ENCODE measurements at places on chromosomes 13 and 19.

GRCh38 chr13:105240371-105240770 lies 1295.1 kb downstream of the EFNB2 start:
- no peak for DNase-seq

DNA sequence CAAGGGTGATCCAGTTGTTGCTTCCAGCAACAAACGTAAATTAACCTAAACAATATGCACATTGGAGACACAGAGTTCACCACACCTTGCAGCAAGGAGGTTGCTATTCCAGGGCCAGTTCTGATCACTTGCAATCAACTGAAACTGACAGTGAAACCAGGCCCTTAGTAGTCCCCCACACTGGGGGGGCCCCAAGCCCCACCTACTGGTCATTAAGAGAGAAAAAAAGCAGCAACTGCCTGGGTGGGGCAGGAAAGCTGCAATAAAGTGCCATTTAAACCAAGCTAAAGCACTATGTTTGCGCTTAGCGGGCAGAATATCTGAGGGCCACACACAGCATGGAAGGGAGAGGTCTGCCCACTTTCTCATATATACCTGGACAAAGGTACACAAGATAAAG lies 51.5 kb downstream of the ATP7B start:
- DNase-seq: no peak

DNA sequence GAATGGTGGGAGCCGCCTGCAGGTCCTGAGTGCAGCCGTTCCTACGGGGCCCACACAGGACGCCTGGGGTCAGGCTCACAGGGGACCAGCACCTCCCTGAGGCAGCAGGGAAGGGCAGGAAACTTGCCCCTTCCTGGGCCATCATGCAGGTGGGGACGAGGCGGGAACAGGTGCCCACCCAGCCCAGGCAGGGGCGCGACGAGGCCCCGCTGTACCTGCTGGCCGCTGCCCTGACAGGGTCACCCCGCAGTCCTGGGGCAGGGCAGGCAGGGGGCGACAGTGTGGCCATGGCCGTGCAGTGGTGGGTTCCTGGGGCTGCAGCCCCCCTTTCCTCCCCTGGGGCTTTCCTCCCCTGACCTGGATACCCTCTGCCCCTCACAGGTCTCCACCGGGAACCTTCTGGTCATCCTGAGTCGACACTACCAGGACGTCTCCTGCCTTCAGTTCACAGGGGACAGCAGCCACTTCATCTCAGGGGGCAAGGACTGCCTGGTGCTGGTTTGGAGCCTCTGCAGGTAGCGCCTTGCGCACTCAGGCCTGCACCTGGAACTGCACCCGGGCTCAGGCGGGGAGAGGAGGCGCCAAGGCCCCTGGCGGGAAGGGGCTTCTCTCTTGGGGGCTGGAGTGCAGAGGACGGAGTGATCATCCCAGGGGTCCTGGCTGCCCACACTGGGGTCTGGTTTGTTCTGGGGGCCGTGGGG lies 5.4 kb downstream of the WDR18 start:
- DNase-seq: no peak

DNA sequence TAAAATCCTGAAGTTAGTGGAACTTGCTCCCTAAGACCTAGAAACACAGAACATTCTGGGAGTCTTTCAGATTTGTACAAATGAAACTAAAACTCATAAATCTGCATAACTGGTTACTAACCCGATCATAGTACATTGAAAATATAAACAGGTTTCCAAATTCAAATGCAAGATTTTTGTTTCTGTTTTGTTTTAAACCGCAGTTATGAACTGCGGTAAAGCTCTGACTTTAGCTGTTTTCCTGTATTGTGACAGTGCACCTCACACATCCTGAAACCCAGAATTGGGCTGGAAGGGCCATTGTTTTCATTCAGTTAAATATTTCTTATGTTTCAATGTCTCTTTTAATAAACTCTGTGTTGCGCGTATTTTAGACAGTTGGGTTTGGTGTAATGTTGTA lies 204.7 kb downstream of the SHISA2 start:
- no peak for DNase-seq

DNA sequence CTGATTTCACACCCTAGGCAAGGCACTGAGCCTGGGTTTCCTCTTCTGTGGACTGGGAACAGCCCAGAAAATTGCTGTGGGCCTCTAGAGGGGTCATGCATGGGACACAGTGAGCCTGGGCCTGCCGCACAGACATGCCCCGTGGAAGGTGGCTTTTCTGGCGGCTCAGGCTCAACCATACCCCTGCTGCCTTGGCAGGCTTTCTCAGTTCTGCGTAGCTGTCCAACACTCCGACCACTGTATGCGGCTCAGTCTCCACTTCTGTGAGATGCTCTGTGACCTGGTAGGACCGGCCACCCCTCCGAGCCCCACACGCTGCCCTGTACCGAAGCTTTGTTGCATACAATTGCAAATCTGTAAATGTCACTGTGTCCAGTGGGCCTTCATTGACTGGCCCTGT lies 126.3 kb downstream of the UQCRFS1 start:
- DNase-seq: no peak

- no peak for DNase-seq
These were observed 621.4 kb downstream of the DIAPH3 start for GRCh38 chr13:59542303-59542702.

- DNase-seq: no peak
These were observed 295.6 kb downstream of the TBC1D4 start for GRCh38 chr13:75186379-75186778.

GRCh38 chr13:83298617-83299016 lies 583.7 kb downstream of the SLITRK1 start:
- DNase-seq: no peak

DNA sequence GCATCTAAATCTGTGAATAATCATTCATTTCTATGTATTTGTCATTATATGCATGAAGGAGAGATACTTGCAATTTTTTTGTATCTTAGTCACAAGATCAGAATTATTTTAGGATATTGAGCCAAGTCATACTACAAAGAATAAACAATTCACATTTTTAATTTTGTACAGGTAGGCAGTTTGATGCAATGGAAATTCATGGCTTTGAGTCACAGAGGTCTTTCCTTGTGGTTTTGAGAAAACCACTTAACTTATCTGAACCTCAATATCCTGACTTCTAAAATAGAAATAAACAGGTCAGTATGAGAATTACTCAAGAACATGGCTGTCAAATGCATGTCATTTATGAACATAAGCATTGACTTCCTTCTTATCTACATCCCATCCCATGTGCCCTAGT lies 221.4 kb upstream of the SLC10A2 start:
- no peak for DNase-seq

GRCh38 chr19:54470991-54471782 lies 1.9 kb downstream of the CDC42EP5 start:
- peak; percentile 48 for DNase-seq

Measured in kidney capillary endothelial cell (primary cell).